ENCODE measurements at places on chromosomes 7 and 10.

DNA sequence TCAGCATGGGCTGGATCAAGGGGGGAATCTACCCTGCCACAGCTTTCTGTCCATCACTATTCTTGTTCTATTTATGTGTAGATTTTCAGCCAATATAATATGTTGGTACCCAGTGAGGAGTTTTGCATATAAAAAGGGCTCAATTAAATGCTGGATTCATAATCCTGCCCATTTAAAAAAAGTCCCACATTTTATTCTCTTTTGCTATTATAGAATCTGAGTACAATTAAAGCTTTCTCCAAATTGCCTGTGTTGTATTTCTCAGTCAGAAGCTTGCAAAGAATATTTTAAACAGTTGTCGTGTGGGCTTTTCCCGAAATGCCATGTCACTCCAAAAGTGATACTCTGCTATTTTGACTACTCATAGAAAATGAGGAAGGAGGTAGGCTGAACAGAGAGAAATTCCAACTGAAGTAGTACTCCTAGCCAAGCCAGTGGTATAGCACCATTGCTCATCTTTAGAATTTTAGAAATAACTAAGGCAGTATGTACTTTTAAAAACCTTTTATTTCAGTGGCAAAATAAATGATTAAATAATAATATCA, 108.3 kb upstream of the HDAC9 start:
- no peak for DNase-seq

DNA sequence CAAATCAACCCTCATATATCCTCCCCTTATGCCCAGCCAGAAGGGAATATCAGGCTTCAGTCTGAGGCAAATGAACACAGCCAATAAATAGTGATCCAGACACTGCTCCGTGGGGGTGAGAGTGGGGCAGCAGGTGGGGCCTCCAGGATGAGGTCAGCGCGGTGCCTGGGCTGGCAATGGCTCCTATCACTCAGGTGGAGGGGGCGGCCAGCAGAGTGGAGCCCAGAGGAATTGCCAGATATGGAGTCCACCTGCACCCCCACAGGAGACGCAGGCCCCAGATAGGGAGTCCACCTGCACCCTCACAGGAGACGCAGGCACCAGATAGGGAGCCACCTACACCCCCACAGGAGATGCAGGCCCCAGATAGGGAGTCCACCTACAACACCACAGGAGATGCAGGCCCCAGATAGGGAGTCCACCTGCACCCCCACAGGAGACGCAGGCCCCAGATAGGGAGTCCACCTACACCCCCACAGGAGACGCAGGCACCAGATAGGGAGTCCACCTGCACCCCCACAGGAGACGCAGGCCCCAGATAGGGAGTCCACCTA, 78.0 kb upstream of the PPP2R2D start:
- no peak for DNase-seq

- no peak for DNase-seq
Observed at GRCh38 chr7:108442039-108442568, 14.1 kb downstream of the NRCAM start.

GRCh38 chr7:4641667-4642467, 40.2 kb upstream of the FOXK1 start:
- DNase-seq = peak; percentile 96

DNA sequence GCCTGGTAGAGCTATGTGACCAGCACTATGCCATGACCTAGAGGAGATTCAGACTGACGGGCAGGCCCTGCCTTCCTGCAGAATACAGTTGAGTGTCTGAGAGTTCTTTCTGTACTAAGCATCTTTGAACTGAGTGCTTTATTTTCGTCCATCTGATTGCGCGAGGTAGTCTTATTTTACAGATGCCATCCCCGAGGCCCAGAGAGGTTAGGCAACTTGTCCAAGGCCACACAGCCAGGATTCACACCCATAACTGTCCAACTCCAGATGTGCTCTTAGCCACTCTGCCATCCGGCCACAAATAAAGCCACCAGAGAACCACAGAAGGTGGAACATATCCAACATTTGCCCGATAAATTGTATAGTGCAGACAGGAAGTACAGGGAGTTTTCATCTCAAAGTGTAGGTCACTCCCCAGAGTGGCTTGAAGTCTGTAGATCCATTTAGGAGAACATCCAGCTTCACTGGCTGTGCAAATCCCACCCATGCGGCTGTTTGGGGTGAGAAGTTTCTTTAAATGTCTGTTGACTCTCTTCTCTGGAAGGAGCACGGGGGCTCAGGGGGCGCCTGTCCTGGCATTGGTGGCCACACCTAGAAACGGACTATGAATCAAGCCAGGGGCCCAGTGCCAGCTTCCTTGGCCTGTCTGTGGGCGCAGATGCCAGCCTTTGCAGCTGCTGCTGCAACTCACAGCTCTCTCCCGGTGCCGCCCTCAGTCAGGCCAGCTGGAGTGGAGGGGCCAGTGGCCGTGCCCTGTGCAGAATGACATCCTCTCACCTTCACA, 11.1 kb downstream of the CHST3 start:
- DNase-seq = no peak

- no peak for DNase-seq
Observed at GRCh38 chr10:80057171-80057570, 21.3 kb upstream of the TMEM254 start.

- no peak for DNase-seq
Observed at GRCh38 chr7:17697128-17697881, 243.0 kb downstream of the SNX13 start.

DNA sequence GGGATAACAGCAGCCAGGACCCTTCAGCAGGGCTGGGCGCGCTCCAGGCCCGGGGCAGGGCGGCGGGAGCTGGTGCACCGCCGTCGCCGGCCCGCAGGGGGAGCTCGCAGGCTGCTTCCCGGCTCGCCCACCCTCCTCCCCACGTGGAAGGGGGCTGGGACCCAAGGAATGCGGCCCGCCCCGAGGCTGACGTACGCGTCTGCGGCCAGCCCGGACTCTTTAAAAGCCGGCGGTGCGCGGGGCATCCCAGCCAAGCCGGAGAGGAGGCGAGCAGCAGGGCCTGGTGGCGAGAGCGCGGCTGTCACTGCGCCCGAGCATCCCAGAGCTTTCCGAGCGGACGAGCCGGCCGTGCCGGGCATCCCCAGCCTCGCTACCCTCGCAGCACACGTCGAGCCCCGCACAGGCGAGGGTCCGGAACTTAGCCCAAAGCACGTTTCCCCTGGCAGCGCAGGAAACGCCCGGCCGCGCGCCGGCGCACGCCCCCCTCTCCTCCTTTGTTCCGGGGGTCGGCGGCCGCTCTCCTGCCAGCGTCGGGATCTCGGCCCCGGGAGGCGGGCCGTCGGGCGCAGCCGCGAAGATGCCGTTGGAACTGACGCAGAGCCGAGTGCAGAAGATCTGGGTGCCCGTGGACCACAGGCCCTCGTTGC, at the start of gene PFKFB3:
Gene PFKFB3, plus strand, starts transcription at position 249 of the 647 bp plus-strand sequence. Its CDS starts 329 bp downstream, at position 578.
- peak; percentile 88 for DNase-seq

DNA sequence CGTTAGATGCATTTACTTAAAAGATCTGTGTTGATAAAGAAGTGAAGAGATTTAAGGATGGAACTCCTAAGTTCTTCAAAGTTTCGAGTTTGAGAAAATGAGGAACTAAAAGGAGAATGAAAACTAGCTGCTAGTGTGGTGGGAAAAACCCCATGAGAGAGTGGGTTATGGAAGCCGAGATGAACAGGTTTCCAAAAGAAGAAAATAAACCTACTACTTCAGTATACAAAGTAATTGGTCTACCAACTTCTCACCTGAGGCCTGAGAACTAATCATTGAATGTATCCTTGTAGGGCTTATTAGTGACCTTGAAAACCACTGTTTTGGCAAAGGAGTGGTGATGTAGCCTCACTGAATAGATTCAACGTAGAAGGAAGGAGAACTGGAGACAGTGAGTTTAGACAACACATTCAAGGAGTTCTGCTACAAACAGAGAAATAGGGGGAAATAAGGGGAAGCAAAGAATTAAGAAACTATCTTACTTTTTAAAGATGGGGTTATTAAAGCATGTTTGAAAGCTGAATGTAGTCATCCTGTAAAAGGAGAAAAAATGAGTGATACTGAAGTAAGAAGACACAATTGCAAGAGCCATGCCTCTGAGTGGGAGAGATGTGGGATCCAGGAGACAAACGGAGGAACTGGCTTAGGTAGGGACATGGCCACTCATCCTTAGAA, 50.8 kb downstream of the CH25H start:
- no peak for DNase-seq

DNA sequence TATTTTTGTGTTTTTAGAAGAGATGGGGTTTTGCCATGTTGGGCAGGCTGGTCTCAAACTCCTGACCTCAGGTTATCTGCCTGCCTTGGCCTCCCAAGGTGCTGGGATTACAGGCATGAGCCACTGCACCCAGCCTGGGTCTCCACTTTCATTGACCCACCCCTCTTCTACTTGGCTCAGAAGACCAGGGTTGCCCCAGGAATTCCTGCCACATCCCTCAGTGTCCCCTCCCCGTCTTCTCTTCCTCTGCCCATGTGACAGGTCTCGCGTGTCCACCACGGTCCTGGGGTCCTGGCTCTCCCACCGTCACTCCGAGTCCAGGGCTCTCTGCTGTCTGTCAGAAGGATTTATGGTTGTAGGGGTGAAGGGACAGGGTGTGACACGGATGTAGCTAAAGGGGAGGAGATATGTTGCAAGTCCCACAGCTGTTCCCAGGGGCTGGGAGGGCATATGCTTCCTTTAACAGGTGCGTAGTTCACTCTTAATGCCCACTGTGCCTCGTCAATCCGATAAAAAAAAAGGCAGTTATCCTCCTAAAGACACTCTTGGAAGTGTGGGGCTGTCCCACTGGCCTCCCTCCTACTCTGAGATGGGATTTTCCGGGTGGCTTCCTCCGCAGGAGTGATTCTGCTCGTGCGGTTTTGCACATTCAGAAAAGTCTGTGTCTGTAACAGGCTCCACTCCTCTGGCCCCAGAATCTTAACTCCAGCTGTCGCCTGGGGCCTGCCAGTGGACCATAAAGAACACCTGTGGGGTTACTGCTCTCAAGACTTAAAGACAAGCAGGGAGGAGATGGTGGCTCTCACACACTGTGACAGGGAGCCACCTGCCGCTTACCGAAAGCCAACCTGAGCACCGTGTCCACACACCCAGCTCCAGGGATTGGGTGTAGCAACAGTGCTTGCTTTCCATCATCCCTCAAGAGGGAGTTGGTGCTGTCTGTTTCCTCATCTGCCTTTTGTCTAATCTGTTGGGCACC, 36.7 kb upstream of the SHH start:
- no peak for DNase-seq

- no peak for DNase-seq
Observed at GRCh38 chr10:21159669-21160068, 262.6 kb upstream of the NEBL start.

- DNase-seq = no peak
Observed at GRCh38 chr7:67512481-67512880, 515.8 kb downstream of the TYW1 start.

- DNase-seq = no peak
Observed at GRCh38 chr10:81019029-81019890, 481.6 kb downstream of the SH2D4B start.

DNA sequence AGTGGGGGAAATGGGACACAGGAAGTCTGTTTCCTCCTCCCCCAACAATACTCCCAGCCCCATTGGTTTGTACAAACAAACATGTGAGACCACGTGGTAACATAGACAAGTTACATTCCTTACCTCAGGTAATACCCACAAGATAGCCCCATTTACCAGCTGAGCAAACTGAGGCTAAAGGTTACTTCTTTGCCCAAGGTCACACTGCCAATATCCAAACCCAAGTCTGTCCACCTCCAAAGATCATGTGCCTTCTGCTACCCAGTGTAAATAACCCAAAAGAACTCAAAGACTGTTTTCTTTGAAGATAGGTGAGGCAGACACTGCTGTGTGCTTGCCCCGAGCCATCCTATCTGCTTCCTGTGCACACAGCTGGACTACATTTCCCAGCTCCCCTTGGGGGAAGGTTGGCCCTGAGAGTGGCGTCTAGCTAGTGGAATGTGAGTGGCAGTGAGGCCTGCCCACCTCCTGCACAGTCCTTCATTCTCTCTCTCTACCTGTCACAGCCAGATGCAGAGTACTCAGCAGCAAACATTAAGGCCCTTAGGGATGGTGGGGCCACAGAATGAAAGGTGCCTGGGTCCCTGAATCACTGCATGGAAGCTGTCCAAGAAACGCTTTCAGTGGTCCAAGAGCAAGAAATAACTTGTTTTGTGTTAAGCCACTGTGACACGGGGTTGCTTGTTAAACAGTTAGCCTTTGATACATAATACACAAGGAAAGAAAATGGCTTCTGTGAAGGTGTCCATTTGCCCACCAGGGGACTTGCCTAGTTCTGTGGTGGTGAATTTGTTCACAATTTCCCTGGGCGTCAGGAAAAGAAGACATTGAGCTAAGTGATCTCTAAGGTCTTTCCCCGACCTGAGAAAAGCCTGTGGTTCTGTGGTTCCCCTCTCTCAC, 257.7 kb upstream of the NFE2L3 start:
- peak; percentile 37 for DNase-seq

DNA sequence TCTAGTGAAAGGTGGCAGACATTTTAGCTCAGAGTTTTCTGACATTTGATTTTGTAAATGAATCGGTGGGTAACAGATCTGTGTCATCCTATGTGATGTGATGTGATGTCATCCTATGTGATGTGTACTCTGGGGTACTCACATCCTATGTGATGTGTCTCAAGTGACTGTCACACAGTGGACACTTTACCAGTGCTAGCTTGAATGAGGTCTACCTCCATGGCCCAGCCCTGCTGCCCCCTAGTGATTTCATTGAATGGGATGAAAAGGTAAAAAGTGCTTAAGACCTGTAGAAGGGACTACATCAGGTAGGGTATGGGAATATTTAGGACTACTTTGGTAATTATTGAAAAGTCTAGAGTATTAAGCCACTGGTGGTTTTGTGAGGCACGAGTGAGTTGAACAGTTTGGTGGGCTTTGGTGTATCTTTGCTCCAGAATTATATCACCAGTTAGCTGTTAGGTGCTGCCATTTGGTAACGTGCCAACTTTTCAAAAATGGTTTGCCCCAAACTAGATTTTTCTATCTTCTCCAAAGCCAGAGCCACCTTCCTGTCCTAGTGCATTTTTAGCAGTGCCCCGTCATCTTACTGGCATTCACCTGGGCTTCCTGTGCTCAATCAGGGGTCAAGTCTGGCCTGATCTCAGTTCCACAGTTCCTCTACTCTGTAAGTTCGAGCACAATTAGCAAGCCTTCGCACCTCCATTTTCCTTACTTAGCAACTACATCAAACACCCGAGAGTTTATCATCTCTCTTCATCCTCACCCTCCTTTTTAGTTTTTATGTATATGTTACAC, 9.7 kb downstream of the EIF4H start:
- DNase-seq = peak; percentile 46

GRCh38 chr10:3389130-3389529, 216.5 kb upstream of the PITRM1 start:
- no peak for DNase-seq

DNA sequence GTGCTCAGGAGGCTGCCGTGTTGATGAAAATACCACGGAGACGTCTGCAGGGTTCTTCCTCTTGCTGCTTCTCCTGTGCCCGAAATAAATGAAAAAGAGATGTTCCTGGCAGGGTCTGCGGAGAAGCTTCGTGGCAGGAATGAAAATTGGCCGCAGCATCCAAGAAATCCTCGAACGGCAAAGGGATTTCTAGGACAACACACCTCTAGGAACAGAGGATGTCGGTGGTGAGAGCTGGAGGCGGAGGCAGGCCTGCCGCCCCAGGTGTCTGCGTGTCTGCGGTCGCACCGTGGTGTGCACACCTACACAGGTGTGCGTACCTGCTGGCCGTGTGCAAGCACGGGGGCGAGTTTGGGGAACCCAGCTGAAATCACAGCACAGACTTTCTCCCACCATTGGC, 43.4 kb downstream of the TMEM130 start:
- no peak for DNase-seq

Measured in CD4-positive, alpha-beta T cell treated with Interleukin-15 for 4 hours (primary cell).